Stimulated activated CD8-positive, alpha-beta memory T cell treated with anti-CD3 and anti-CD28 coated beads, Interleukin-4, amount 100 ng/mL, for 24 hours (primary cell): ENCODE measurements at places on chromosomes 7 and 10.

DNA sequence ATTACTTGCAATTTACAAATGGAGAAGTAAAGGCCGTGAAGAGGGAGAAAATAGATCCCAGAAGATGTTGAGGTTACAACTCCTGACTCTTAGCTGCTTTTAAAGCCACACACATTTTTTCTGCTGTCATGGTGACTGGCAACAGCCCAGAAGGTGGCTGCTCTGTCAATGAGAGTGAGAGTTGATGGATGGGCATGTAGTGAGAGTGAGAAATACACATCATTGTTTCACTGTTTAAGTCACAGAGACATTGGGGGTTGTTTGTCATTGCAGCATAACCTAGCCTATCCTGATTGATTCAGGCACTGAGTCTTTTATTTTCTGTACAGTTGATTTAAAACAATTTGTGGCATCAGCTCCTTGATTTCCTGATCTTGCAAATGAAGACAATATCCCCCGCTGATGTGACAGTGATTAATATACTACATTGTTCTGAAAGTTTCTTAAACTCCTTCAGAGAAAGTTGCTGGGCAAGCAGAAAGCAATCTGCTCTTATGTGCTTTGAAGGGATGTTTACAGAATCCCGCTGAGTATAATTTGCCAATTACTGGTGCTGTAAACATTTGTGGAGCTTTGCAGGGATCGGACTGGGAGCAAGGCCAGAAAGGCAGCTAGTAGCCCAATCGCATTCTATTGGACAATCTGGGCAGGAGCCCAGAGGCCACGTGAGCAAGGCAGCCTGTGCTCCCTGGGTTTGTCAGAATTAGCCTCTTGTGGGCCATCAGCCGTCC lies 229.6 kb downstream of the PRPF18 start:
- DNase-seq = no peak

DNA sequence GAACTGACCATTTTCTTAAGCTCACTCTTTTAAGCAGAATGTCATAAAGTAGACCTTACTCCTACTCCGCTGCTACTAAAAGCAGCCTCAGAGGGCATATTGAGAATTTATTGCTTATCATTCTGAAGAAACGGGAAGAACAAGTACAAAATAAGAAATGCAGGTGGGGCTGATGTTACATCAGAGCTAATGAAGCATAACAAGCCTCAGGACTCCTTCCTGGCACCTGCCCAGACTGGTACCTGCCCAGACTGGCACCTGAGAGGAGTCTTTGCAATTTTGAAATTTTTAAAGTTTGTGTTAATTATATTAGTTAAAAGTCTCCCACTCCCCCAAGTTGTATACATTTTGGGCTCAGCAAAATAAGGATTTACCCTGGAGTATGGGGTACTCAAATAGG lies 162.4 kb downstream of the SEMA3E start:
- DNase-seq = no peak

GRCh38 chr10:60932756-60933155 lies 11.2 kb downstream of the RHOBTB1 start:
- no peak for DNase-seq

- DNase-seq = no peak
Measured at GRCh38 chr10:69506834-69507713, 55.8 kb downstream of the TSPAN15 start.

DNA sequence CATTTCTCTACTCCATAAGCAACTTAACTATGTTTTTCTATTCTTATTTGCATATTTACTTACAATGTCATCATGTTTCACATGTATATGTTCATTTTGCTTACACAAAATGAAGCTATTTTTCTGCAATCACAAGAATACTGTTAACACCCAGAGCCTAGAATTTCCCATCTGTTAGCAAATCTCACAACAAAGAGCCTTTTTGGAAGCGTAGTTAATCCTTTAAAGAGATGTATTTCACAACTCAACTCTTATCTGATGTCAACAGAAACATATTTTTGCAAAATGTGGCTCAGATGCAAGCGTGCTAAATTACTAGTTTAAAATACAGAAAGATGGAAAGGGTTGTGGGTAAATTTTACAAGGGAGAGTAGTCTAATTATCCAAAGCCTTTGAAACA lies 110.6 kb upstream of the COL1A2 start:
- no peak for DNase-seq

DNA sequence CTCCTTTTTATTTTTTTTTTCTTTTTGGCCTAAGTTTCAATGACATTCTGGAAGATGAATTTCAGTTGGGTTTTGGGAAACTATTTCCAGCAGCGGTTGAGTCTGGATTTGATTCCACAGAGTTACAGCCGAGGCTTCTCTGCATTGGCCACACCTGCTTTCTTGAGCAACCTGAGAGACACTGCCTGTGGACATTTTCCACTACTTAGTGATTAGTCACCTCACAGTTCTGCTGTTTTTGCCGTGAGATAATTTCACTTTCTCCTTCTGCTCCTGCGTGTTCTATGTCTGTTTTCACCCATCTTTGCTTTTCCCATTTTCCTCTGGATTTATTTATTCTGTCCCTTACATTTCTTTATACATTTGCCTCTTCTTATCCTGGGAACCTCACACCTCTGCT lies 243.0 kb downstream of the BICC1 start:
- no peak for DNase-seq

- no peak for DNase-seq
Measured at GRCh38 chr10:31062856-31063255, 31.2 kb upstream of the ZNF438 start.

GRCh38 chr7:4159154-4159501 lies 523.0 kb upstream of the FOXK1 start:
- DNase-seq = no peak

- no peak for DNase-seq
Measured at GRCh38 chr7:115722302-115722977, 308.1 kb downstream of the TFEC start.

- no peak for DNase-seq
Measured at GRCh38 chr10:51700228-51700817, 928 bp upstream of the CSTF2T start.

- DNase-seq = no peak
Measured at GRCh38 chr7:92504563-92504962, 23.8 kb downstream of the PEX1 start.

- no peak for DNase-seq
Measured at GRCh38 chr7:91251877-91252276, 12.4 kb upstream of the FZD1 start.

GRCh38 chr7:71133232-71133622 lies 1.3 kb downstream of the GALNT17 start:
- DNase-seq = no peak

DNA sequence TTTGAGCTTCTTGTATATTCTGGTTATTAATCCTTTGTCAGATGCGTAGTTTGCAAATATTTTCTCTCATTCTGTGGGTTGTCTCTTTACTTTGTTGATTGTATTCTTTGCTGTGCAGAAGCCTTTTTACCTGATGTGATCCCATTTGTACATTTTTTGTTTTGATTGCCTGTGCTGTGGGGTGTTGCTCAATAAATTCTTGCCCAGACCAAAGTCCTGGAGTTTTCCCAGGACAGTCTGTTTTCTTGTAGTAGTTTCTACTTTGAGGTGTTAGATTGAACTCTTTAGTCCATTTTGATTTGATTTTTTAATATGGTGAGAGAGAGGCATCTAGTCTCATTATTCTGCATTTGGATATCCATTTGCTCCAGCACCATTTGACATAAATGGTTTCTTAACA lies 588.7 kb upstream of the MBL2 start:
- DNase-seq = no peak

DNA sequence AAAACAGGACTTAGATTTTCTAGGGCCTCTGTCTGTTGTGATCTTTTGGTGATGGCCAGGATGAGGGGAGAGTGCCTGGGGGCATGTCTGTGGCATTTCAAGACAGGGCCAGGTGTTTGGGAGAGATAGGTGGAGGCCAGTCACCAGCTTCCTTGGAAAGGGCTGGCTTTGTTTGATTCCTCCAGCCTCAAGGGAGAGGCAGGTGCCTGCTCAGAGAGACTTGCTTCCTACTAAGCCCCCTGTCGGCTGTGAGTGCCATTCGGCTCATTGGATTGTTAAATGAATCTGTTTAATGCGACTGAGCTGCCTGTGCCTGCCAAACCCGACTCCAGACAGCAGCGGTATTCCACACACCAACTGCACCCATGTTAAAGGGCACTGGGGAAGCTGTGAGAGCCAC lies 304.1 kb upstream of the COBL start:
- no peak for DNase-seq

DNA sequence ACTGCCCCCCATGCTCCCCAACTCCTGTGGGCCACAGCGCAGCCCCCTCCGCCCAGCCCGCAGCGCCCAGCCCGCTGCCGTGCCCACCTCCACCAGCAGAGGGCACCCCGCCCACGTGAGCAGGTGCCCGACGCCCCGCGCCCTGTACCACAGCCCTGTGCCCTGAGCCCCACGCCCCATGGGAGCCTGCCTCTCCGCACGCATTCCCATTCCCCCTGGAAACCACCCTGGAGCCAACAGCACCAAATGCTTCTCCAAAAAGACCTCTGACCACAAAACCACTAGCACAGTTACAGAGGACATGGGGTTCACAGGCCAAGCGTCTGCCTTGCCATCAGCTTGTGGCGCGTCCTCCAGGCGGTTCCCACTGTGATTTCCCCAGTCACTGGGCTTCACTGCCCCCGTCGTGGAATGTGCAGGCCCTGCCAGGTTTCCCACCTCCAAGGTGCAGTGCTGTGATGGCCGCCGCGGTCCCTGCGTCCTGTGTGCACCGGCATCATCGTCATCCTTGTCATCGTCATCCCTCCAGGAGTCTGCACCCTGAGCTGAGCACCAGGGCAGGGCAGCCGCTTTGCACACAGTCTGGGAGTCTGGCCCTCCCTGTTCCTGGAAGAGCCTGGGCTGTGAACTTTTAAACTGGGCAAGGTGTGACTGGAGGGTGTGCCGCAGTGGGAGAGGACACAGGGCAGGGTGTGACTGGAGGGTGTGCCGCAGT lies 61.7 kb downstream of the PWWP2B start:
- peak; percentile 51 for DNase-seq

GRCh38 chr7:5997210-5997808 lies 11.5 kb downstream of the PMS2 start:
- no peak for DNase-seq

- no peak for DNase-seq
Measured at GRCh38 chr7:104242638-104243037, 34.8 kb upstream of the ORC5 start.

GRCh38 chr7:26013551-26014083 lies 138.4 kb upstream of the NFE2L3 start:
- no peak for DNase-seq

DNA sequence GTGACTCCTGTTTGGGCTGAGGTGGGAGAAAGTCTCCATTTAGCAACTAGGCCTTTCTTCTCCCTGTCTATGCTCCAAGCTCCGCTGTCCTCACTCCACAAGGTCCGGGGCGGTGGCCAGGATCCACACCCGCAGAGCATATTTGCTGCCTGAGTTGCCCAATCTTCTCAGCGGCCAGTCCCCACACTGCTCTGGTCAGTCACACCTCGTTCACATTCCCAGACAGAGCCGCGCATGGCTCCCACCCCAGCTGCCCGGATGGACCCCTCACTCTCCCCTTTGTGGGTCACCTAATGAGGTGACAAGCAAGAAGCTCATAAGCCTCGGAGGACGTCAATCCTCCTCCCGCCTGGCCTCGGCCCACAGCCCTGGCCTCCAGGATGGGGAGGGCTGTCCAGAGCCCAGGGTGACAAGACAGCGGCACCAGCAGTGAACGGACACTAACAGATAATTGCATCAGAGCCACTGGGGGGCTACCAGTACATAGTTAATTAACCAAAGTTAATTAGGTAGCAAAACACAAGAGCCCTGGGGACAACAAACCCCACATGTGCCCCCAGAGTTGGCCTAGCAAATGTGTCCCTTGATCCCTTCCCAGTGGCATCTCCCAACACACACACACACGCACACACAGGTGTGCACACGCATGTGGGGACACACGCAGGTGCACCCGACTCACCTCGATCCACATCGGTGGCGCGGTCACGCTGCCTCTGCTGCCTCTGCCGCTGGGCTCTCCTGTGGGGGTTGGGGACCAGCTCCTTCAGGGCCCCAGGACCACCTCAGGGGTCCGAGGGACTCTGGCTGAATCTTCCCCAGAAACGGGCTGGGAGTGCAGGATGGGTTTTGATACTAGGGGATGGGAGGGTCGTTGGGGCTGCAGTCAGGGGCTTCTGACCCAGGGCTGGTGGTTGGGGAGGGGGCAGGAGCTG lies 11.8 kb downstream of the EPHA1 start:
- DNase-seq = no peak

- DNase-seq = no peak
Measured at GRCh38 chr7:2170576-2171521, 61.9 kb downstream of the MAD1L1 start.

GRCh38 chr7:16071246-16071857 lies 350.0 kb downstream of the CRPPA start:
- no peak for DNase-seq

DNA sequence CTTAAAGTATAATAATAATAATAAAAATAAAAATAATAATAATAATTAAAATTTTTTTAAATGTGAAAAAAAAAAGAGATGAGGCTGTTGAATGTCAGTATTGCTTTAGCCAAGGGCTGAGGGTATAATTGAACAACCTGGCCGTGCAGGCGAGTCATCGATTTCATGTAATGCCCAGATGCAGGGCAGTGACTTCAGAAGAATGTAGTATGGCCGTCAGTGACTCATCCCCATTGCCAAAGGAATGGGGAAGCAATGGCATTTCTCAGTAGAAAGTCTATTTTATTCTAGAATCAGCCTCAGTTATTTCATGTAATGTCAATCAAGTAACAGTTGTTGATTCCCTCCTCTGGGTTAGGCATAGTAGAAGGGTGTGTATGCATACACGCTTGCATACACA lies 516.4 kb downstream of the GLRX3 start:
- no peak for DNase-seq

DNA sequence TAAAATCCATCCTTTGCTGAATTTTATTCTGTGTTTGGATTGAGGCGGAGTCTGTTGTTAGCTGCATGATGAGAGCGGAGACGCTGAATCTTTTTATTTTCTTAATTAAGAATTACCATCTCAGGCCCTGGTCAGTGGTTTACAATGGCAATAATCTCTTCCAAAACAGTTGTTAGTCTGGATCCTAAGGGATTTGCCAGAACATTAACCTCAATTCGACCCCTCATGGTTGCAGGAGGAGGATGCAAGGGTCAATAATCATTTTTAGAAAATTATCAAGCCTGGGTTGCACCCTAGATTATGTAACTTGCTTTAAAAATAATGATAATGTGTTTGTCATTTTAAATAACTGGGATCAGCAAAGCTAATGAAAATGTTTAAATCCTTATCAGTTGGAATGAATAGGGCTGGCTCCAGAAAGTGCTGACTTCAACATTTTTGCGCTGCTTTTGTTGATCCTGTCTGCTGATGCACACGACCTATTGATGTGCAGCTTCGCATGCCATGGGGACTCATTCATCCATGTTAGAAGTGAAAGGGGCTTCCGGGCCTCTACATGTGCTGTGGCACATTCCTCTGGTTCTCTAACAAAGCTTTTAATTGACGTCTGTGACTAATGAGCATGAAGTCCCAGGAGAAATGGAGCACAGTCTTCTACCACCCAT lies 80.7 kb upstream of the KIAA1217 start:
- DNase-seq = no peak

DNA sequence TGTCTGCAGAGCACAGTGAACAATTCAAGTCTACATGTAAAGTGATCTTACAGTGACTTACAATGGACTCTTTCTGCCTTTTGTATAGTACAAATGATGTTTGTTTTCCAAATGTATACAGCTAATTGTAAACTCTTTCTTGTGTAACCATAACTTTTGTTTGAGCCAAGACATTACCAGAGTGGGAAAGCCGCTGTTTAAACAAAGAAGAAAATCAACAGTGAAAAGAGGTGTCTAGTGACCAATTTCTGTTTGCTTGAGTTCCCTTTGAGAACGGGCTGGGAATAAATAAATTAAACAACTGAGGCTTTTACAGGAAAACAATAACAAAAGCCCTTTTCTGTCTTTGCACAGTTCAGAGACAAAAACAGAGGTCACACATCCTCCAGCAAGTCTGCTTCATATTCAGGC lies 1163.4 kb downstream of the CNTNAP2 start:
- DNase-seq = no peak
